ENCODE measurements at places on chromosomes 5 and 9. TPM values are rescaled to one million over a fixed set of nuclear protein-coding genes. Genes with fewer than 3 reads are reported as not detected.

Gene NFIB
- 25.3 TPM for total RNA-seq

Gene CNTLN
- 12.1 TPM for total RNA-seq

Gene PAPPA
- not detected for total RNA-seq

Gene TLE1
- 55.6 TPM for total RNA-seq

Gene LCN1
- not detected for total RNA-seq

Gene ADAMTS12
- total RNA-seq: 0.18 TPM

Gene WDR38
- total RNA-seq: not detected

Gene PHYKPL
- 21.7 TPM for total RNA-seq

Gene PITX1
- 40.8 TPM for total RNA-seq

Data from PC-3 (cell line).